ENCODE measurements at places on chromosomes 3 and 15.
A peak's percentile ranks its signal among the peaks of the same experiment; 100 is the strongest.

GRCh38 chr15:95875121-95875643, 455.3 kb upstream of the NR2F2 start:
- no peak for DNase-seq

- DNase-seq: no peak
These were observed 213.7 kb upstream of the ALCAM start for GRCh38 chr3:105152987-105153386.

DNA sequence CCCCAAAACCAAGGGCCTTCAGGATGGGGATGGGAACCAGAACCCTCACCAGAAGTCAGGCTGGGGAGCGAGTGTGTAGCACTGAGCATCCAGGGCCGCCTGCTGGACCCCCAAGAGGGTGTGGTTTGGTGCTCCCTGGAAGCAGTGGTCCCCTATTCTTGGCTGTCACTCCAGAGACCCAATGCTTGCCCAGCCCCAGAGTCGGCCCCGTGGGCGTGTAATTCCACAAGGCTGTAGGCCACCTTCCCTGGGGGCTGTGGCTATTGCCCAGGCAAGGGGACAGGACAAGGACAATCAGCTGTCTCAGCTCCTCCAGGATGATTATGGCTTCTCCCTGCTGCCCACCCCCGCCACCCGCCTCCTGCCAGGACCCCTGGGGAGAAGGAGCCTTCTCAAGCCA, 14.5 kb downstream of the IGDCC3 start:
- DNase-seq: no peak

GRCh38 chr3:108757404-108757982, at the start of gene RETNLB:
TSS of gene RETNLB (minus strand) at chr3:108757410. CDS start at chr3:108757185, 225 bp downstream.
- DNase-seq: no peak

DNA sequence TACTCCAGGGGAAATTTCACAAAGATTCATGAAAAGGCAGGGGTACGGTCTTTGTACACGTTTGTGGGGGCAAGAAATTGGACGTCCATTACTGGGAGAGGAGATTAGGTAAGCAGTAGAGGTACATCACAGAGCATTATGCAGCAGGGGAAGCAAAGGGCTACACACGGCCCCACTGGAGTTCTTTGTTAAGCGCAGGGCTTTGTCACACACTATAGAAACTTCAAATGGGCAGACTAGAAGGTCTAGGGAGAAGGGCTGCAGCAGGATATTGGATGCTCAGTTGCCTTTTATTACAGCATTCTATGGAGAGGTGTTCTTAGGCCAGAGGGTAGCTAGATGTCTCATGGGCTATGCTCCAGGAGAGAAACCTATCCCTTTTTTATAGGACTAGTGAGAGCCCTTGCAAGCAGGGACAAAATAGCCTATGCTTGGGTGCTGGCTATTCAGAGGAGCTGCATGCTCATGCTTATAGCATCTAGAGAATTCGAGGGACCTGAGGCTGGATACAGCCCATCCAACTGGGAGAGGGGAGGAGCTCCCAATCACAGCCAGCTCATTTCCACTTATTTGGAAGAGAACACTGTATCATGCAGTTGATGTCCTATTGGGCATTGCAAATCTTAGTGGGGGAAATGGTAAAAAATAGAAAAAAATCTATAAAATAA, 506.4 kb upstream of the ADAMTS9 start:
- no peak for DNase-seq

DNA sequence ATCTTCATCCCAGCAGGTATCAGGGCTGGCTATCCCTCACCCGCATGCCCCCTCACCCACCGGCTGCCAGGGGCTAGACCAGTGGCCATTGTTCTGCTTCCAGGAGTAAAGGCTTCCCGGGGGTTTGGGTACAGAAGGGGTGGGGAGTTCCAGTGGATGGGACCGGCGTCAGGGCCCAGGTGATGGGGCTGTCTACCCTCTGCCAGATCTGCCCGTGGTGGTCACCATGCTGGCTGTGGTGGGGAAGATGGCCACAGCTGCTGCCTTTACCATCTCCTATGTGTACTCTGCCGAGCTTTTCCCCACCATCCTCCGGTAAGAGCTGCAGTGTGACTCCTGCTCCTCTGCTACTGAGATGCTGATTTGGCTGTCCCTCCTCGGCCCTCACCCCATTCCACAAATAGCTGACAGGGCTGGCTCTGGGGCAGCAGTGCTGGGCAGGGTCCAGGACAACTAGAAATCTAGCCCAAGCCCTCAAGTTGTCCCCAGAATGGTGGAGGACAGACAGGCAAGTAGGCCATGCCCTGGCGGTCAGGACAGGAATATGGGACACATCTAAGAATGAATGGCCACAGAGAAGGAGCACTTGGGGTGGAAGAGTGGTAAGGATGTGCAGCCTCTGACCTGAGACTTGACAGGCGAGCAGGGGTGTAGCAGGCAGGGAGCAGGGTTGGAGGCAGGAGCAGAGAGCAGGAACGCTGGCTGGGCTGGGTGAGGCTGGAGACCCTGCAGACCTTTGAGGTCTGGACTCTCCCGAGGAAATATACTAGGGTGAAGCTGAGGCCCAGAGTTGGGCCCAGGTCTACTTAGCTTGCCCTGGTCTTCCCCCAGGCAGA, 5.8 kb upstream of the SLC22A14 start:
- no peak for DNase-seq

- DNase-seq: no peak
These were observed 67.0 kb downstream of the SMAD6 start for GRCh38 chr15:66768987-66769386.

- no peak for DNase-seq
These were observed 74.6 kb downstream of the CNTN3 start for GRCh38 chr3:74539876-74540275.

DNA sequence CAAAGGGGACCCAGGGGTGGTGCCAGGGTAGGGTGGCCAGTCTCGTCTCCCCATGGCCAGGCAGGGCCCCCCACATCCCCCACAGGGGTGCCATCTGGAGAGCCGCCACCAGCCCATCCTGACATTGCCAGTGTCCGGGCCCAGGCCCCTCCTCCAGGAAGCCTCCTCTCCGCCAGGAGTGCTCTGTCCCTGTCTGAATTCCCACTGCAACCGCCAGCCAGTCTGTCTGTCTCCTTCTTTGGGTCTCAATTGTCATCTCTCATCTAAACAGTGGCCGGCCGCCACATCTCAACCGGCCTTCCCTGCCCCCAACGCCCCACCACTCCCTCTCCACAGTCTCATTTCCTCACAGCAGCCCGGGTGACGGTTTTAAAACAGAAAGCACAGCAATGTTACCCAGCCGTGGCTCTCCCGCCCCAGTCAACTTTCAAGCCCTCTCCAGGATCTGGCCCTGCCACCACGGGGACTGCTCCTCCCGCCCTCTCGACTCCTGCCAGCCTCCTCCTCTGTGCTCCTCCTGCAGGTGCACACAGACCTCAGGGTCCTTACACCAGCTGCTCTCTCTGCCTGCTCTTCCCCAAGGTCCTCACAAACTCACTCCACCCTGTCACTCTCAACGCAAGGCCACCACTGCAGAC, 57.0 kb downstream of the IQSEC1 start:
- DNase-seq: peak; percentile 16

- no peak for DNase-seq
These were observed 928 bp downstream of the ANKRD34C start for GRCh38 chr15:79283252-79284048.

GRCh38 chr3:112078125-112079083, 7.8 kb upstream of the C3orf52 start:
- DNase-seq: no peak

DNA sequence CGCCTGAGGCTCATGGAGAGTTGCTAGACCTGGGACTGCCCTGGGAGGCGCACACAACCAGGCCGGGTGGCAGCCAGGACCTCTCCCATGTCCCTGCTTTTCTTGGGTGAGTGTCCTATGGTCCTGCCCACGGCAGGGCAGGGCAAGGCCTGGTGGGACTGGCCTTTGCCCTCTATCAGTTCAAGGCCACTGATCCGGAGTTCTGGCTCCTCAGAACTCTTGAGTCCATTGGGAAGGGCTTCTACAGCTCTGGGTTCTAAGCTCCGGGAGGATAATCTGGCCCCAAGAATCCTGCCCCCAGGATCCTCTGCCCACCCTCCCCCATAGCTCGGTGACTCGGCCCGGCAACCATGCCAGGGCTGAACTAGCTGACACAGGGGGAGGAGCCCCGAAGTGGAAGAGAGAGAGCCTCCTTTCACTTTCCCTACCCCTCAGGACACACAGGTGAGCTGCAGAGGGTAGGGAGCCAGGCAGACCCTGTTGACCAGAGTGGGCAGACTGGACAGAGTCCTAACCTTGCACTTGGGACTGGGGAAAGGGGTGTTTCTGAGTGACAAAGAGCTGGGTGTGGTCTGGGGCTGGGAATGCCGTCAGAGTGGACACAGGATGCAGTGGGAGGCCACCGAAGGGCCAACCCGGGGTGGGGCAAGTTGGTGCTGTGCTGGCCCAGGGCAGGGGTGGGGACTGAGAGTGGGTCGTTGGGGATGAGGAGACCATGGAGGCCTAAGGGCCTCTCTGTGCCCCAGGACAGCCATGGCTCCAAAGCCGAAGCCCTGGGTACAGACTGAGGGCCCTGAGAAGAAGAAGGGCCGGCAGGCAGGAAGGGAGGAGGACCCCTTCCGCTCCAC, 664 bp downstream of the PARP3 start:
- no peak for DNase-seq

- no peak for DNase-seq
These were observed 32.5 kb downstream of the GAP43 start for GRCh38 chr3:115655761-115656282.

DNA sequence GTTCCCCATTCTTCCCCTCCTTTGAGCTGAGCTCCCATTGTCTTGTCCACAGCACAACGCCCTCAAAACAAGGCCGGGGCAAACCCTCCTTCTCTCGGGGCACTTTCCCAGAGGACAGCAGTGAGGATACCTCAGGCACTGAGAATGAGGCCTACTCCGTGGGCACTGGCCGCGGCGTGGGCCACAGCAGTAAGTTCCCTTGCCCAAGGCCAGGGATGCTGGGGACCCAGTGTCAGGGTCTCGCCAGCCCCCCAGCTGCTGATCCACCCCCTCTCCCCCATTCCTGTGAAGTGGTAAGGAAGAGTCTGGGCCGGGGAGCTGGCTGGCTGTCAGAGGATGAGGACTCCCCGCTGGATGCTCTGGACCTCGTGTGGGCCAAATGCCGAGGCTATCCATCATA, 4.2 kb upstream of the OGG1 start:
- no peak for DNase-seq

DNA sequence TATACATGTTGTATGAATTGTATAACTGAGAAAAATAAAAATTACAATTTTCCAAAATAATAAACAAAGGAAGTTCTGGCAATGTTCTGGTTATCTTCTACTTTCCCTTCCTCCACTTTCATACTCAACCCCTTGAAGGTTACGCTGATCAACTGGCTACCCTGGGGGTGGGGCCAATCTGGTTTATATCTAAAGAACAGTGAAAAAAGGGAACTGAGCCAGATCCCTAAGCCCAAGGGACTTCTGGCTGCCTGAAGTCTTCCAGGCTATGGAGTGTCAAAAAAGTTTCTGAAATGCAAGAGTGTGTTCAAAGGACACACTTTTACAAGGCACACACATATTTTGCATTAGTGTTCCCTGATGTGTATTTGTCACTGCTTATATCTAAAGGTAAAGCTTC, 591.9 kb downstream of the ROBO1 start:
- no peak for DNase-seq

DNA sequence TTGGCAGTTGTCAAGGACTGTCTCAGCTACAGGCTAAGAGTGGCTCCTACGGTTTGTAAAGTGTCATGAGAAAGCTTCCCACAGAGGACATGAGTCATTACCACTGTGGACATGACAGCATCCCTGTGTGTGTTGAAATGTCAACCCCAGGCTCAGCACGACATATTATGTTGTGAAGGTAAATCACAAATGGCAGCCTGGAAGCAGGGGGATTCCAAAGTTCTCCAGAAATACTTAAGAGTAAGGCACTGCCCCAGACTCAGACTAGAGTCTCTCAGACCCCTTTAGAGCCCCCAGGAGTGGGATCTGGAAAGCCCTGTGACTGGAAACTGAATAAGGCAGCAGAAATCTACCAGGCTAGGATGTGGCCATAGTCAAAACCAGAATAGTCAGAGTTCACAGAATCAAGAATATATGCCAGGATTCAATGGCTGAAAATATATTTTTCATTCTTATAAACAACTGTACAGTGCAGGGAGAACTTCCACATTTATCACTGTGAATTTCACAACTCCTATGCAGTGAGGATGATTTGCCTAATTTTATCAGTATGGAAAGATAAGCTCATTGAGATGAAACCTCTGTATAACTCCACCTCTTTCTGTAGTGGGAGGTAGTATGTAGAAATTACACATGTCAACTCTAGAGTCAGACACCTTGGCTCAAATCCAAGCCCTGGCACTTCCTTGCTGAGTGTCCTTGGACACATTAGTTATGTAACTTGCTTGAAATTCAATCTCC, 237.1 kb upstream of the CFAP20DC start:
- no peak for DNase-seq

DNA sequence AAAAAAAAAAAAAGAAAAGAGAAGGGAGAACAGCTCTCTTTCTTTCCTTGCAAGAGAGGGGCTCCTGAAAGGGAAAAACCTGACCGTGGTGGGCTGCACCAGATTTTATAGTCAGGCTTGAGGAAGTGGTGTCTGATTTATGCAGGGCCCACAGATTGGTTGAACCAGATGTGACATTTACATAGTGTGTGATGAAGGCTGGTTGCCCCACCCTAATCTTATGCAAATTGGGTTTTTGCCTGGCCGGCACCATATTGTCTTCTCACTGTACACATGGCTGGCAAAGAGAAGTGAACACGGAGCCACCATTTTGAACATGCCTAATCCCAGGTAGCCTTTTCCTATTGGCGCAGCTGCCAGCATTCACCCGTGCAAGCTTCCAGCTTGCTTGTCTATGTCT, 154.4 kb downstream of the OXSM start:
- no peak for DNase-seq

DNA sequence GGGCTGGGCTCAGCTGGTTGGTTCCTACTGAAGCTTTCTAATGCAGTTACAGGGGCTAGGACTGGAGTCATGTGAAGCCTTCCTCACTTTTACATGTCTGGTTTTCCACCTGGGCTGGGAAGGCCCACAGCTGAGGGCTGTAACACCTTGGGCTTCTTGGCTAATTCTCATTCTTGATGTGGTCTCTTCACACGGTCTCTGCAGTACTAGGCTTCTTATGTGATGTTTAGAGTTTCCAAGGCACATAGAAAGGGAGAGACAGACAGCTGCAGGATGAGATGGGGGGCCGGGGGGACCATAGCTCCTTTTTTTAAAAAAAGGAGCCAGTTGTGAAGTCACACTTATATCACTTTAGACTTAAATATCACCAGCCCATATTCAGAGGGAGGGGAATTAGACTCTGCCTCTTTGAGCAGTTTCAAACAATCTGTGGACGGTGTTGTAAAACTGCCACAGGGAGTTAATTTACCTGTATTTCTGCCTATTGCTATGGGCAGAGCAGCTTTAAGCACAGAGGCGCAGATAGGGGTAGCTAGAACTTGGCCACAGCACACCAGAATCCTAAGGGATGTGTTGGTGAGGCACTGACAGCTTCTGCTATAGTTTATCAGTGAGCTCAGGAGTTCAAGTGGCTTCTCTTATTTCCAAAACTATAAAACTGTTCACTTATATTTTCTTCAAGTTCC, 46.7 kb downstream of the NKIRAS1 start:
- DNase-seq: no peak

- no peak for DNase-seq
These were observed 214.9 kb downstream of the TCF12 start for GRCh38 chr15:57133127-57133968.

- DNase-seq: no peak
These were observed 56.3 kb downstream of the APBA2 start for GRCh38 chr15:28942046-28942445.

GRCh38 chr3:65578861-65579260, 459.9 kb downstream of the MAGI1 start:
- no peak for DNase-seq

- DNase-seq: no peak
These were observed 951 bp downstream of the GPR62 start for GRCh38 chr3:51955893-51956770.

Data from activated CD4-positive, CD25-positive, alpha-beta regulatory T cell treated with anti-CD3 and anti-CD28 coated beads, Interleukin-2, amount 50 U/mL, for 16 hours (primary cell).